Stimulated activated CD8-positive, alpha-beta memory T cell treated with anti-CD3 and anti-CD28 coated beads, Interleukin-4, amount 100 ng/mL, for 1 hour (primary cell): ENCODE measurements at places on chromosomes 7 and 10.

DNA sequence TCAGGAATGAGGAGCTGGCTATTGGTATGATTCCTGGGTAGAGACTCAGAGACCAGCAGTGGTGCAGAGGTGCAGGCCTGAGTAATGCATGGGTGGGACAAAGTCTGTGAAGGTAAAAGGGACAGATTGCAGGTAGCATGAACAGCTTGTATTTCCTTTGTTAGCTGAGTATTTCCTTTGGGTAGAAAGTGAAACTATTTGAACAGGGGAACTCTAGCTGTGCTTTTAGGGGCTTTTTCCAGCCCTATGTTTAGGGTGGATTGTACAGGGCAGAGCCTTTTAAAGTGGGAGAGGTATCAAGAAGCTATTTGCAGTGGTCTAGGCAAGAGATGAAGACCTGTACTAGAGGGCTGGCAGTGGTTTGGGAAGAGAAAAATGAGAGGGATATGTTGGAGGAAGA is 739.9 kb downstream of the REEP3 start:
- DNase-seq, result no peak

GRCh38 chr7:124943472-124943871 is 13.8 kb upstream of the POT1 start:
- no peak for DNase-seq

GRCh38 chr10:72319416-72320254 is 35.1 kb downstream of the DNAJB12 start:
- peak; percentile 74 for DNase-seq

DNA sequence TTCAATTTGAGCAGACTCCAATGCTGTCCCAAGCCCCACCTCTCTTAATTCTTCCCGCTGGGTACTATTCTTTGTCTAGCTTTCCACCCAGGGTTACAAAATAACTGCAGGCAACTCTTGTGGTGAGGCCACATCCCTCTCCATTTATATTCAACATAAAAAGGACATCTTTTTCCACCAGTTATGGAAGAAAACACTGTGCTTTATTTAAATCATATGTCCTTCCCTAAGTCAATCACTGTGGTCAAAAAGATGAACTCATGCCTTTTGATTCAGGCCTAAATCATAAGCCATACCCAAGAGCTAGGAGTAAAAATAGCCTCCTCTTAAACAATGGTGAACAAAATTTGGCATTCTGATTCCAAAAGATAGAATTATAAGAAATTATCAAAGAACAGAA is 386.0 kb downstream of the SEMA3D start:
- DNase-seq, result no peak

GRCh38 chr10:29392376-29393021 is 103.6 kb downstream of the LYZL1 start:
- DNase-seq, result no peak

DNA sequence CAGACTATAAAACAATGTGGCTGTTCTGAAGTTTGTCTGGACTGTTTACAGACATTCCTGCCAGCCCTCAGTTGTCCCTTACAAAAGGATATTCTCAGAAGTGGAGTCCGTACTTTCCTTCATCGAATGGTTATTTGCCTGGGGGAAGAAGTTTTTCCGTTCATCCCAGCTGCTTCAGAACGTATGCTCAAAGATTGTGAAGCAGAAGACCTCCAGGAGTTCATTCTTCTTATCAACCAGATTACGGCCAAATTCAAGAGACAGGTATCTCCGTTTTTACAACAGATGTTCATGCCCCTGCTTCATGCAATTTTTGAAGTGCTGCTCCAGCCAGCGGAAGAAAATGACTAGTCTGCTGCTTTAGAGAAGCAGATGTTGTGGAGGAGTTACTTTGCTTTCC is 174.3 kb upstream of the NUPR2 start:
- no peak for DNase-seq

GRCh38 chr10:7388602-7389001 is 22.2 kb downstream of the SFMBT2 start:
- DNase-seq, result no peak

GRCh38 chr7:260441-261281 is 29.3 kb upstream of the FOXL3 start:
- DNase-seq, result no peak
